ENCODE measurements at places on chromosomes 5 and 9.

GRCh38 chr5:134083517-134083916 lies 31.0 kb upstream of the TCF7 start:
- no peak for DNase-seq

DNA sequence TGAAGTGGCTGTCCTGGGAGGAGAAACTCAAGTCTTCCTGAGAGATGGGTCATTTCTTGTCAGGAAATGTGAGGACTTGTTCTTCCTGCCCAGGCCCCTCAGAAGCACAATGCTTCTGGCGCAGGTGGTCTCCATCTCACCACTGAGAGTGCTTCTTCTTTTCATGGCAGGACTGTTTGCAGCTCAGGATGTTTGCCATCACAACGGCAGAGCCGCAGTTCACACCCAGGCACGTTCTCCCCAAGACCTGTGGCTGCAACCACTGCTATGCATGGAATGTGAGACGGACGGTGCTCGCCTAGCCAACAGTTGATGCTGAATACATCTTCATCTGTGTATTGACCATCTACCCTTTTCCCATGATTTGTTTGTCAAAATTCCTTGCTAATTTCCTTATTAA lies 216.3 kb downstream of the GADD45G start:
- DNase-seq: no peak

DNA sequence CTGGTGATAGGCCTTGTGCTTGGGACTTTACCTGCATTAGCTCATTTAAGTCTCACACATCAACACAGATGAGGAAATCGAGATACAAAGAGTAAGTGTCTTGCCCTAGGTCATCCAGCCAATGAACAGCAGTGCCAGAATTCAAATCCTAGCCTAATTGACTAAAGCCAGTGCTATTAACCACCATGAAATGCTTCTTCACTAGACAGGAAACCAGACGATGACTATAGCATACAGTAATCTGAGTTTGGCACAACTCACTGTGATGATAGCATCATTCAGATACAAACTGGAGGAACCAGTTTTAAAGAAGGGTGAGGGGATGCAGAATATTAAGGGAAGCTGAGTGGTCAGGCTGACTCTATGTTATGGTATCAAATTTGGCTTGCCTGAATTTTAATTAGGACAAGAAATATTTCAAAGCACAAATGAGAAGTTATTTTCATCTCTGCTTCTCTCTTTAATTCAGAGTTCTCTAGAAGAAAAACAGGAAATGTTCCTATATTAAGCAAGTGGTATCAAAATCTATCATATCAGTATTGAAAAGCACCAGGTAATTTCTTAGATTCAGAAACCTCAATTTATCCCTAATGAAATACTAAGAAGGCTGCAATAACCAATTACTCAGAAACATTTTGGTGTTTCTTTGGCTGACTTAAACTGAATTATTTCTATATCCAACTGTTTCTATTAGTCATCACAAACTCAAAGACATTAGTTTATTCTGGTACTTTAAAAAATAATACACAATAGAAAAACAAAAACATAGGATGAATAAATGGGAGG lies 147.0 kb upstream of the RASA1 start:
- DNase-seq: peak; percentile 94

DNA sequence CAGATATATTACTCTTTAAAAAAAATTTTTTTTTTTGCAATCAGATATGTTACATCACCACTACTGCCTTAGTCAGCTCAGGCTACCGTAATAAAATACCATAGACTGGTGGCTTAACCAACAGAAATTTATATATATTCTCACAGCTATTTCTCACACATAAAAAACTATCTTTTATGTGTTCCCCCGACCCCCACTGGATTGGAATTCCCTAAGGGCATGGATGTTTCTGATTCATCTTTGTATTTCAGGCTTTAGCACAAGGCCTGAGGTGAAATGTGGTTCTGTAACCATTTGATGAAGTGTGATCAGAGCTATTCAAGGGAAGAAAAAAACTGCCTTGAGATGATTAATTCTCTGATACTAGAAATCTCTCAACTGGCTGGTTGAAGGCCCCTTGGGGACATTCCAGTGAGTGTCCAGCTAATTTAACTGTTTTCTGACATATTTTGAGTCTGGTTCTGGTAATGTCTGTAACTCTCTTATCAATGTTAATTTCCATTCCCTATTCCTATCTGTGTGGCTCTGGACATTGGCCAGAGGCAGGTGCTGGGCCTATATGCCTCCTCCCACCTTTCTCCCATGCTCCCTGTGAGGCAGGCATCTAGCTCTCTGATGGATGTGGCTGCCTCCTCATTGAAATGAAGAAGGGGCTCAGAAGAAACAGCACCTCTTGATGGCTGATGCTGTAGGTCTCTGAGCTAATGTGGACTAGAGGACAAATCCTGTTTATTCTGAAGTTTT lies 2.5 kb downstream of the CD14 start:
- DNase-seq: no peak

- no peak for DNase-seq
Observed at GRCh38 chr5:90824436-90824835, 265.8 kb downstream of the ADGRV1 start.

DNA sequence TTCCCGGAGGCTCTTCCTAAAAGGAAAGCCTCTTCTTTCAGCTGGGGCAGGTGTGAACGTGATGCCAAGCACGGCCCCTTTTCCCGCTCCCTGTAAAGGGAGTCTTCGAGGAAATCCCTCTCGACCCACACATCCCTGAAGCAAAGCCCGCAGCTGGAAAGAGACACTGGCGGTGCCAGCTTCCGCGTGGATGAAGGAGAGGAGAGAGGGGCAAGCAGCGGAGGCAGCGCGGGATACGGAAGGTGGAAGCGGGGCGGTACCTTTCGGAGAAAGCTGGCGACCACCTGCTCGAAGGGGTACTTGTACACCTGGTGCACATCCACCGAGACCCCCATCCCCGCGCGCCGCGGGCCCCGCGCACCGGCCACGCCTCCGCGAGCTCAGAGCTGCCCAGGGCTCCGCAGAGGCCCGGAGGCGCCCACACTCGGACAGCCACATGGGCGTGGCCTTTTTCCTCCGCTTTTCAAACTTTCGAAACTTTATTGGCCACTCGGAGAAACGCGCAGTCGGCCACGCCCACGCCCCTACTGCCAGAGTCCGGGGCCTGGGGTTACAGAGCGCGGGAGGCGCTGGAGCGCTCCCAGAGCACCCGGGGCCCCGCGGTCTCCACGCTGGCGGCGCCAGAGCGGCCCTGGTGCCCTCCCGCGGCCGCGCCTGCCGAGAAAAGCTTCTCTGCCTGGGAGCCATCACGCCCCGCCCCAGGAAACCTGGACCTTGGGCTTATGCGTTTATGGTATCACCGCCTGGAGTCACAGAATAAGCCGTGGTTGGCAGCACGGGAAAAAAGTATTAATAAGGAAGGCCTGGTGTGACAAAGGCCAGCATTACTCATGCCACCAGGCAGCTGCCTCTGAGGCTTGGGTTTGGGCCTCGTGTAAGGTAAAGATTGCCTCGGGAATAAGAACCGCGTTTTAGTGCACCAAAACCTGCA lies at the start of gene PRELID2:
Gene PRELID2, minus strand, starts transcription at position 426 of the 931 bp plus-strand sequence. Its CDS starts 91 bp downstream, at position 335.
- peak; percentile 87 for DNase-seq

- no peak for DNase-seq
Observed at GRCh38 chr9:134655586-134656333, 14.2 kb downstream of the COL5A1 start.

DNA sequence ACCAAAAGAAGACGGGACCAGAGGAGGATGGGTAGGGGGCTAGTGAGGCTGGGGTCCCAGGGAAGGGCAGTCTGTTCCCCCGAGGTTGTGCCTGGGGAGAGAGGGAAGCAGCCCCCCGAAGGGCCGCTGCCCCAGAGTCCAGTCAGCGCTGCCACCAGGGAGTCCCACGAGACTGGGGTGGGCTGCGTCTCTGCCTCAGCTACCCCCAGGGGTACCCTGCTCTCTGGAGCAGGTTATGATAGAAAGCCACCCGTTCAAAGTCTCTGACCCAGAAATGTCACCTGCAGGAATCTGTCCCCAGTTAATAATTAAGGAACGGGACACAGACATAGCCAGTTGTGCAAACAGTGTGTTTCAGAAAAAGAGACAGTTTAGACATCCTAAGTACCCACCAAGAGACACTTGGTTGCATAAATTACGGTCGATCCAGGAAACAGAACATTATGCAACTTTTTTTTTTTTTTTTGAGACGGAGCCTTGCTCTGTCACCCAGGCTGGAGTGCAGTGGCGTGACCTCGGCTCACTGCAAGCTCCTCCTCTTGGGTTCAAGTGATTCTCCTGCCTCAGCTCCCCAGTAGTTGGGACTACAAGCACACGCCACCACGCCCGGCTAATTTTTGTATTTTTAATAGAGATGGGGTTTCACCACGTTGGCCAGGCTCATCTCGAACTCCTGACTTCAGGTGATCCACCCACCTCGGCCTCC lies 10.7 kb upstream of the AGPAT2 start:
- DNase-seq: no peak

GRCh38 chr5:67549947-67550346 lies 353.3 kb upstream of the CD180 start:
- DNase-seq: no peak

- DNase-seq: no peak
Observed at GRCh38 chr5:3339092-3339797, 256.4 kb upstream of the IRX1 start.

- DNase-seq: no peak
Observed at GRCh38 chr9:17090041-17090440, 44.8 kb upstream of the CNTLN start.

- DNase-seq: no peak
Observed at GRCh38 chr9:98583417-98583816, 125.3 kb downstream of the GABBR2 start.

DNA sequence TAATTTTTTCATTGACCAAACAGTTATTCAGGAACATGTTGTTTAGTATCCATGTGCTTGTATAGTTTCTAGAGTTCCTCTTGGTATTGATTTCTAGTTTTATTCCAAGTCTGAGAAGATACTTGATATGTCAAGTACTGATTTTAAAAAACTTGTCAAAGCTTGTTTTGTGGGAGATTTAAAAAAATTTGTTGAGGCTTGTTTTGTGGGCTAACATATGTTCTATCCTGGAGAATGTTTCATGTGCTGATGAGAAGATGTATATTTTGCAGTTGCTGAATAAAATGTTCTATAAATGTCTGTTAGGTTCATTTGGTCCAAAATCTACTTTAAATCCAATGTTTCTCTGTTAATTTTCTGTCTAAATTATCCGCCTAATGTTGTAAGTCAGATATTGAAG lies 1065.1 kb upstream of the WWC1 start:
- no peak for DNase-seq

DNA sequence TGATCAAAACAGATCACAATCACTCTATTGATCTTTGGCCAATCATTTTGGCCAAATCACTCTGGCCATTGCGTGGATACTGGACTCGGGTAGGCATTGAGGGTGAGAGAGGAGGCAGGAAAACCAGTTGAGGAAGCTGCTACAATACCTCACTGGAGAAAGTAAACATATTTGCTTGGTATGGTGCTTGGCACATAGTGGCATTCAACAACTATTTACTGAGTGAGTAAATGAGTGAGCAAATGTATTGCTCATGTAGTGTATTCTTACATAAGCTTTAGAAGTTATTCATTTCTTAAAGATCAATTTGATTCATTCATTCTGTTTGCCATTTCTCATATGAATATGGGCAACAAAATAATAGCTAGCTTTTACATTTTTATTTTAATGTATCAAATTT lies 4.0 kb upstream of the DEPDC1B start:
- no peak for DNase-seq

- DNase-seq: no peak
Observed at GRCh38 chr9:13759551-13759950, 480.1 kb upstream of the MPDZ start.

- DNase-seq: no peak
Observed at GRCh38 chr5:33816791-33817190, 75.0 kb downstream of the ADAMTS12 start.

DNA sequence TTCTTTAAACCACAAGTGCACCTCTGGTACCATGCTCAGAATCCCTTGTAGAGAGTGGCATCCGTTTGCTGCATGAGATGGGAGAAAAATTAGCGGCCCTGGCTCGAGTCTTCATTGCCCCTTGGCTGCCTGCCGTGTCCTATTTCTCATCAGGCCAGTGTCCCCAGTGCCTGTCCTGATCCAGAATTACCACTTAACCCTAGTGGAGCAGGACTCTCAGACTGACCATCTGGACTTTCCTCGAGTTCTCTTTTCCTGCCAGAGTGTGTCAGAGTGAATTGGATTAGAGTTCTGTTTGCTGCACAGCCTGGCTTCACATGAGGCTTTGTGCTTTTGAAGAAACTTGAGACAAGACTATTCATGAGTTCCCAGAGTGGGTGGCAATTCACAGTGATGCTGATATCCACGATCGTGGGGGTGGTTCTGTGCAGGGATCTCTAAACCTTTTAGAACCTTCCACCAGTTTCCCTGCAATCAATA lies 92.6 kb downstream of the C9orf152 start:
- DNase-seq: no peak

DNA sequence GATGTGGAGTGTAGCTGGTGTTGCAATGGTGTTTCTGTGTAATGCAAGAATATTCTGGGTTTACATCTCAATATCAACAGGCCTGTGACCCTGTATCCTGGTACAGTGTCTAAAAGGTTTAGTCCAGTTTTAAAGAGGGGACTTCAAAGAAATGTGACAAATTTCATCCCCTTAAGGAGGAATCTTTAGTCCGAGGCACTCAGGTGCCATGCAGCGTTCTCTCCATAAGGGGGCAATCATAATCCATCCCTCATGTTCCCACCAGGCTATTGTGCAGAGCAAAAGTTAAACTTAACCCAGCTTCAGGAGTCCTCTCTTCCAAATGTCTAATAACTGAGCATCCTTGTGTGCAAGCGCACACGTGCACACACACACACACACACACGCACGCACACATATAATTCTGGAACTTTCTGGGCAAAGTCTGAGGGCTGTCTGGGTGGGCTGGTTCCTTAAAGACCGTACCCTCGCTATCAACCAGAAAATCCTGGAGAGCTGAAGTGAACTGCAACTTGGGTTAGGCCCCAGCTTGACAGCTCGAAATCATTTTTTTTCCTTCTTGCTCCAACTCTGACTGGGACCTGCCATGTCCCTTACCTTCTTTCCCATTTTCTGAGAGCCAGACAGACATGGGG lies 46.0 kb downstream of the CRB2 start:
- peak; percentile 51 for DNase-seq

DNA sequence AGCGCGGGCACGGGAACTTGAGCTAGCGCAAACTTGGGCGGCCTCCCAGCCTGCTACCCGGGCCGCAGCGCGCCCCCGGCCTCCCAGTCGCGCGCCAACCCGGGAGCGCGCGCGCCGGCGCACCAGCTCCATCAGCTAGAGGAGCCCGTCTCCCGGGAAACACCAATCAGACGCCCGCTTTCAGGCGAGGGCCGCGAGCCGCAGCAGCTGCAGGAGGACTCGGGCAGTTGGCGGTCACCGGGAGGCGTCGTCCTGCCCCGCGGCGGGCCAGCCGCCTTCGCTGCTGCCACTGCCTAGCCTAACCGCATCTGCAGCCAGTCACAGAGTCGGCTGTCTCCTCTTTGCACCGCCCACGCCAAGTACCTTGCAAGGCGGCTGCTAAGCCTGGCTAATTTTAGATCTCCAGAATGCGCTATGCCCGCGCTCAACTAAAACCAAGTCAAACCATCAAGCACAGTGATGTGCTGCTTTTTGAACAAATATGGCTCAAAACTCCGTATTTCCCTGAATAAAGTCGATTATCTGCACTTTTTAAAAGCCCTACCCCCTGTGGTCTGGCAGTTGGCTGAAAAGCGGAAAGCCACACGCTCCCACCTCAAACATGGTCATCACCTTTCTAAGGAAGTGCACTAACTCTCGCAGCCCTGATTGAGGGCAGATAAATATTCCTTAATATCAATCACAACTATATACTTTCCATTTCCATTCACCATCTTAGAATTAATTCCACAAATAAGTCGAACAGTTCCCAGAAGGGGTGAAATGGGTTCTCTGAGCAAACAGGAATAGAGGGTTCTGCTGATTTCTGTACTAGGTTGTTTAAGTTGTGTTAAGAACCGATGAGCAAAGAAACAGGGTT lies 221.8 kb downstream of the MEF2C start:
- peak; percentile 98 for DNase-seq

- DNase-seq: no peak
Observed at GRCh38 chr5:179536676-179537075, 13.7 kb upstream of the RUFY1 start.

Data from SW 1271 (cell line).